Left lobe of liver (tissue), 2 donors: ENCODE measurements at places on chromosomes 2 and 18. TPM values are rescaled to one million over a fixed set of nuclear protein-coding genes. Genes with fewer than 3 reads are reported as not detected.

Gene CHRNG
- not detected for total RNA-seq

Gene MC4R
- not detected for total RNA-seq

Gene TACR1
- total RNA-seq = 0.03 TPM

DNA sequence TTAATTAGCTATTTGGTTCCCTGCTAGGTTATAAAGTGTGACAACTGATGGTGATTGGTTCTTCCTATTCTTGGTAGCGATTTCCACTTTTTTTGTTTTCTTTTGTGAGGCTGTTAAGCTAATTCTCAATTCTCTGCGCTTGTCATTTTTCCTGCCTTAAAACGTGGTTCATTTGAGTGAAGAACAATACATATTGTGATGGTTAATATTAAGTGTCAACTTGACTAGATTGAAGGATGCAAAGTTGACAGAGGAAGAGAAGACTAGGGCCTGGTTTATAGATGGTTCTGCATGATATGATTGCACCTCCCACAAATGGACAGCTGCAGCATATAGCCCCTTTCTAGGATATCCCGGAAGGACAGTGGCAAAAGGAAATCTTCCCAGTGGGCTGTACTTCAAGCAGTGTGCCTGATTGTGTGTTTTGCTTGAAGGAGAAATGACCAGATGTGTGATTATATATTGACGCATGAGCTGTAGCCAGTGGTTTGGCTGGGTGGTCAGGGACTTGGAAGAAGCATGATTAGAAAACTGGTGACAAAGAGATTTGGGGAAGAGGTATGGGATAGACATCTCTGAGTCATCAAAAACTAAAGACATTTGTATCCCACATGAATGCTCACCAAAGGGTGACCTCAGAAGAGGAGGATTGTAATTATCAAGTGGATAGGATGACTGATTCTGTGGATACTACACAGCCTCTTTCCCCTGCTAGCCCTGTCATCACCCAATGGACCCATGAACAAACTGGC is 39.4 kb upstream of the ZNF804A start:
- DNase-seq = no peak

DNA sequence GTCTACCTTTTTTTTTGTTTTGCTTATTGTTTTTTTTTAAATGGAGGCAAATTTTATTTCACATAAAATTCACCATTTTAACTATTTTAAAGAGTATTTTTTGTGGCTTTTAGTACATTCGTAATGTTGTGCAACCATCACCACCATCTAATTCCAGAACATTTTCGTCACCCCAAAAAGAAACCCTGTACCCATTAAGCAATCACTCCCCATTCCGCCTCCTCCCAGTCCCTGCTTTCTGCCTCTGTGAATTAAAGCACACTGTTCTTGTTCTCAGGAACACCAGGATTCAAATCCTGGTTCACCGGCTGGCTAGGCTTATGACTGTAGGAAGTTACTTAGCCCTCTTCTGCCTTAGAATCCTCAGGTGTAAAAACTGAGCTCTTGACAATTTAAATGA is 36.9 kb upstream of the EPAS1 start:
- peak; percentile 59 for DNase-seq

DNA sequence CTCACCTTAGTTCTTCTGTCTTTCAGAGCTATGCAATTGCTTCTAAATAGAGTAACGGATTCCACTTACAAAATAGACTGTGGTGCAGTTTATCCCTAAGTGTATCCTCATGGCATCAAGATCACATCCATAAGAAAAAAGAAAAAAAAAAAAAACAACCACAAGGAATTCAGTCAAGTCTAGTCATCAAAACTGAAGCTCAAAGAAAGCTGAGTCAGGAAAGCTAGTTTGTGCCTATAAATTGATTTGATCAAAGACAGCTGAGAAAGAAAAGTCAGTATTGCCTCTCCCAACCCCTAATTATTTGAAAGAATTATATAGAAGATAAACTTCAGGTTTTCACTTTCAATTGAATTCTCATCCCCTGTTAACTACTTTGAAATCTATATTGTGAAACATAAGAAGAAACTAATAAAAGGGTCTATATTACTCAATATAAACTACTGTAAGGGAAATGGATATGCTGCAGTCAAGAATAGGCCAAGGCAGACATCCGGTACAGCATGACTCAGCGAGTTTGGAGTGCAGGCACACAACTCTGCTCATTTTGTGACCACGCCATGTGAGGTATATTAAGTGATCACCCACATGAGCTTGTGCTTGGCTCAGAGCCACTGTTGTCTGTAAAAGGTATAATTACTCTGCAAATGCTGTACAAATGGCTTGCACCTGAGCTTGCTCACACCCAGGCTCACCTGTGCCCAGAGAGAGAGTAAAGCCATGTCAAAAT is 568.1 kb upstream of the CRIM1 start:
- DNase-seq = no peak

DNA sequence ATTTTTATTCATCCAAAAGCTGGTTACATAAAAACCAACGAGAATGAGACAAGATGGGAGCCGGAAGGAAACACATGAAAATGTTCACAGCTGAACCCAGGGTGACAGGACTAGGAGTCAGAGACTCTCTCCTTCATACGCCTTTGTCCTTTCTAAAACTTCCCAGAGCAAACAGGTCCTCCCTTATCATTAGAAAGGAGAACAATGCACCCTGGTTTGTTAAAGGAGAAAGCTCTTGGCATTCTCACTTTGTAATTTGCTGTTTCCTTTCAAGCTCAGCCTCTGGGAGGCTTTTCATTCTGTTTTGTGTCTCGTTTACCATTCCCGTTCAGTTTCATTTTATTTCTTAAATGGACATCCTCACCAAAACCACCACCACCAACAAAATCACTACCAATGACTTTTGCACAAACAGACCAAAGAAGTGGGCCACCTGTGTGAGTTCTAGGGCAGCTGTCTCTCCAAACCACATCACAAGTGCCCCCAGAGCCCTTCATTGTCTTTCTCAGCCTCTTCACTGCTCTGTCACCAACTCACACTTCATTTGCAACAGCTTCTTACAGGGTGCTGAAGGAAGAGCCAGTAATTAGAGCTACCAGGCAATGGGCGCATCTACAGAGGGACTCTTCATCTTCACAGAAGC is 105.3 kb downstream of the HDAC4 start:
- DNase-seq = no peak

GRCh38 chr2:142180820-142181533 is 50.2 kb upstream of the LRP1B start:
- DNase-seq = no peak

GRCh38 chr2:171432969-171433762 is 624 bp downstream of the METTL8 start:
- no peak for DNase-seq

DNA sequence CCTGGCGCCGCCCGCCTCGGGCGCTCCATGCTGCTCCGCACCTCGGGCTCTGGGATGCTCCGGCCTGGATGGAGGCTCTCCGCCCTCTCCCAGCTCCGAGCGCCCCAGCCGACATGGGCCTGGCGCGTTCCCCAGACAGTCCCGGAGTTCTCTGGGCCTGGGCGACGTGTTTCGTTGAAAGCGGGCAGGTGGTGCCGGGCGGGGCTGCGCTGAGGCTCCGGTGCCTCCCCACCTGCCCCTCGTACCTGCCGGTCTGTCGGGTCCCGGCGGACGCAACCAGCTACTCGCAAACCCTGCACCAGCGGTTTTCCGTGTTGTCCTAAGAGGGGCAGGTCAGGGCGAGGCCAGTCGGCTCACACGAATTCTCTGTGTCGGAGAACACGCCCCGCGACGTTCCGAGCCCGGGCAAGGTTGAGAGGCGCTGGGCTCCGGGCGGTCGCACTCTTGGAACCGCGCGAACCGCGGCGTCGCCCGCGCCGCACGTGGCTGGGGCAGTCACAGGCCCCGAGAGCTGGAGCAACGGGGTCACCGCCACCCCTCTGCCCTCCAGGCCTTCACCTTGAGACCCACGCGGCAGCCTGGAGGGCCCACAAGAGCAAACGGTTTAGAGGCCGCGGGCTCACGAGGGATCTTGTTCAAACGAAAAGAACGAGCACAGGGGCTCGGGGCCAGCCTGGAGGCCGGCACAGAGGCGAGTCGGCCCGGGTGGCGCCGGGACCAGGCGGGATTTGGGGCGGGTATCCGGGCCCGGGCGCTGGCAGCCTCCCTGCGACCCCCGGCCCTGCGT is 4.2 kb upstream of the SIX2 start:
- DNase-seq = no peak
